ENCODE measurements at places on chromosomes 7 and 10.
A peak's percentile ranks its signal among the peaks of the same experiment; 100 is the strongest.

- DNase-seq = no peak
Measured at GRCh38 chr7:28547115-28547514, 134.8 kb downstream of the CREB5 start.

GRCh38 chr10:123160311-123160980 lies 6.2 kb downstream of the BUB3 start:
- DNase-seq = no peak

GRCh38 chr10:99232360-99232999 lies 3.2 kb downstream of the HPSE2 start:
- peak; percentile 63 for DNase-seq

DNA sequence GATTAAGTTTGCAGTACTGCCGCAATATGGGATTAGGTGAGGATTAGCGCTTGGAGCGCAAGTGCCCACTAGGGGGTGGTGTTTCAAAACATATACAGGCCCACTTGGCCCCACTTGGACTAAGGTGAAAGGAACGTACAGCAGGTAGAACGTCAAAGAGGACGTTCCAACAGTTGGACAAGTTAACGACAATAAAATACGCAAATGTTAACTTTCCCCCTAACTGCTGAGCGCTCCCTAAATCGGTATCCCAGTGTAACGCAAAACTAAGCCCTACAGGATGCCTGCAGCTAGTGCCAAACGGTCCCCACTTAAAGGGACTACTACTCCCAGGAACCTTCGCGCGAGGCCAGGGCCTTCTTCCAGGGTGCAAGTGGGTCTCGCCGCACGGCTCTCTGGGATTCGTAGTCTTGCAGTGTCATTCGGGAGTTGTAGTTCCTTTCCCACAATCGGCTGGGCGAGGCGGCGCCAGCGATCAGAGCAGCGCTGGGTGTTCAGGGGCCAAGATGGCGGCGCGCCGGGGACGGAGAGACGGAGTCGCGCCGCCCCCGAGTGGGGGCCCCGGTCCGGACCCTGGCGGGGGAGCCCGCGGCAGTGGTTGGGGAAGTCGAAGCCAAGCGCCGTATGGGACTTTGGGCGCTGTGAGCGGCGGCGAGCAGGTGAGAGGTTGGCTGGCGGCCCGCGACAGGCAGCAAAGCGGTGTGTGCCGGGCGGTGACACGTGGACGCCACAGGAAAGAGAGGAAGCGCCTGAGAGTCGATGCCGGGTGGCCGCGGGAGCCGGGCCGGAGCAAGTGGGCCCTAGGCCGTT lies at the start of gene PPRC1:
Gene PPRC1 (plus strand): TSS at position 478 of the 810 bp plus-strand sequence. CDS start 29 bp downstream, at position 507.
- DNase-seq = peak; percentile 99

DNA sequence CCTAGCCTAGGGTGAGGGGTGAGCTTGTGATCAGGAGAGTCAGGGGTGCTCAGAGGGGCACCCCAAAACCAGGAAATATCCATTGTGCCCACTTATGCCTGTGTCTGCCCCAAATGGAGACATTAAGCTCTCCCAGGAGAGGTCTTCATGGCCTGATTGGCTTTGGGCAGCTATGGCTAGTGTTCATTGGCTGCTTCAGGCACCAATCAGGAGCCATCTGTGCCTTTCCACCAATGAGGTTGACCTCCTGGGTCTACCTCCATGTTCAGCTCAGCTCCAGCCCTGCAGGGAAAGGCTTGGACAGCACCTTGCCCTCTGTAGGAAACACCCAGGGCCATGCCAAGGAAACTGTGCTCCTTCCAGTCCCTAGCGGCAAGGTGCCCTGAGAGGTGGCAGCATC lies 23.9 kb upstream of the HSPB1 start:
- DNase-seq = no peak

DNA sequence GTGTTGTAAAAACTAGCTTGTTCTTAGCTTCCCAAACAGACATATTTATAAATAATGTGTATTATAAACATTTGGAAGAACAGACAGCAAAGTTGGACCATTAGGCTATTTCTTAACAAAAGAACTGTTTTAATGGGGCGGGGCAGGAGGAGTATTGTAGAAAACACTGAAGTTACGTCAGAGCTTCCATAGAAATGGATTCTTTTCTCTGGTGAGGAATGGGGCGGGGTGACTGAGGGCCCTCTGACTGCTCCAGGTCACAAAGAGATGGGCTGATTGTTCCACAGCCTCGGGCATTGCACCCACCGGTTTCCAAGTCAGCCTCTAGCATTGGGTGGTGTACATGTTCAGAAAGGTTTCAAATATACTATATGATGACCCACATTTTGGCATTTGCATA lies 36.8 kb upstream of the ADAM12 start:
- no peak for DNase-seq

DNA sequence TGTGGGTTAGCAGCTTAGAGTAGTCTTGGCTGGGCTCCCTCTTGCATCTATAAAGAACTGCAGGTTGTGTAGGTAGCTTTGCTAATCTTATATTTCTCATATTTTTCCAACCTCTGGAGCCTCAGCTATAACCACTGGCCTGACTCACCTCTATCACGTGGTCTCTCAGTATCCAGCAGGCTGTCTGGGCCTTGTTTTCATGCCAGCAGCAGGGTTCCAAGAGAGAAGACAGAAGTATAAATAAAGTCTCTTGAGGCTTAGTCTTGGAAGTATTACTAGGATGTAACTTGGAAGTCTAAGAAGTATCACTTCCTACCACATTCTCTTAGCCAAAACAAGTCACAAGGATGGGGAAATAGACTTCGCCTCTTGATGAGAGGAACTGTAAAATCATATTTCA lies 73.3 kb downstream of the WIPF3 start:
- DNase-seq = no peak

GRCh38 chr10:12195603-12196506 lies at the start of the genes CDC123 and NUDT5:
CDC123 (plus strand) TSS chr10:12196188; CDS start chr10:12196246, 58 bp downstream.
NUDT5 (minus strand) TSS chr10:12195891; CDS start chr10:12186291, 9,600 bp downstream.
- peak; percentile 94 for DNase-seq

DNA sequence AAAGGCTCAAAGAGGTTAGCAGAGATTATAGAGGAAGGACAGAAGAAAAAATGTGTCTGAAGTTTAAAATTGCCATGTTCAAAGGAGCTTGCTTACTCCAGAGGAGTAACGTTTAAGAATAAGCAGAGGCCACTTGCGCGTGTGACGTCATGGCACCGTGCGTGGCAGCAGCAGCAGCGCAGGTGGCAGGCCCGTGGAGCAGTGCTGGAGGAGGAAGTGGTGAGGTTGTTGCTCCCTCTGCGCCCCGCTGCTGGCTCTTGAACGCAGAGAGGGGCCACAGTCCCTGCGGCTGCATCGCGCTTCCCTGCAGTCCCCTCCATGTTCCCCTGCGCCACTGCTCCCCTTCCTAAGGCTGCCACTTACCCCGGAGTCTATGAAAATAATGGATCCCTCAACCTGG lies 37.5 kb downstream of the GDI2 start:
- DNase-seq = no peak

DNA sequence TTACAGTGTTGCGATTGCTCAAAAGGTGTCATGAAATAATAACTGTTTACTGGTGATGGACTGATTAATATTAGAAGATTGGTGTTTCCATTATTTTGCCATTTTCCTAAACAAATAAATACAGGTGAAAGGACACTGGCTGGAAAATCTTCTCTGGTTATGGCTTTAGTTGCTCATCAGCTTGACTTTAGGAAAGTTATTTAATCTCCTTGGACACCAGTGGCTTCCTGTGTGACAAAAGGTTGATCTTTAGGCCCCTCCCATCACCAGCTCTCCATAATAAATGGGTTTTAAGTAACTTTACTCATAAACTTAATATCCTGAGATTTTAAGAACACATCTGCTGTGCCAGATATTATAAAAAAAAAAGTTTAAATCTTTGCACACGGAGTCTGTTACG lies 737 bp downstream of the CABCOCO1 start:
- no peak for DNase-seq

DNA sequence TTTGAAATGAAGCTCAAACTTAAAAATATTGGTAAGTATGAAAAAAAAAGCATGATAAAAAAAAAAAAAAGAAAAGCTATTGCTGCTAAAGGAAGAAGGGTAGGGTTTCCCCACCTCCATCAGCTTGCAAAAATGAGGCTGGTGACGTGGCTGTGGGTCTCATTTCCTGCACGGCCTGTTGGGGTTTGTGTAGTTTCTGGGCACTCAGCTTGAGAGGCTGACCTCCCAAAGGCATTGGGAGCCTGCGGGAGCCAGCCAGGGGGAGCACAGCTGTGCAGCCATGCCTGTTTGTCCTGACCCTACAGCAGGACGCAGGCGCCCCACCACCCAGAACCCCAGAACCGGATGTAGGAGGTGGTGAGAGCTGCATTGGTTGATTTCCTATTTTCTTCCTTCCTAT lies 48.8 kb upstream of the CARD11 start:
- no peak for DNase-seq

GRCh38 chr10:105468759-105469158 lies 827.7 kb downstream of the SORCS3 start:
- DNase-seq = no peak

DNA sequence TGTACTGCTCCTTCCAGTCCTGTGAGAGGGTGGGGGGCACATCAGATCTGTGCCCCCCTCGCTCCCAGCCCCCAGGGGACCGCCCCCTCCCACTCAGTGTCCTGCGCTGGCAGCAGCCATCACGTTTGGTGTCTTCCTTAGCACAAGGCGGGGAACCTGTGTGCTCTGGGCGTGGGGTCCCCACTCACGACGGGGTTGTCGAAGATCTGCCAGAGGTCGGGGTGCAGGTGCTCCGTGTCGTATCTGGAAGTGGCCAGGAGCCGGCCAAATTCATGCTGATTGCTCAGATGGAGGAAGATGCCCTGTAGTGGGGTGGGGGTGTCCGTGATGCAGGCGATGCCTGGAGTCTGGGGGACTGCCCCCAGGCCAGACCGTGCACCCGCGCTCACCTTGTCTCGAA lies 7.2 kb downstream of the PLOD3 start:
- no peak for DNase-seq

GRCh38 chr7:90520484-90520883 lies 51.0 kb downstream of the PTTG1IP2 start:
- no peak for DNase-seq

- DNase-seq = peak; percentile 60
Measured at GRCh38 chr10:33803248-33803647, 468.8 kb upstream of the NRP1 start.

- DNase-seq = no peak
Measured at GRCh38 chr10:133212853-133213494, 17.0 kb upstream of the UTF1 start.

DNA sequence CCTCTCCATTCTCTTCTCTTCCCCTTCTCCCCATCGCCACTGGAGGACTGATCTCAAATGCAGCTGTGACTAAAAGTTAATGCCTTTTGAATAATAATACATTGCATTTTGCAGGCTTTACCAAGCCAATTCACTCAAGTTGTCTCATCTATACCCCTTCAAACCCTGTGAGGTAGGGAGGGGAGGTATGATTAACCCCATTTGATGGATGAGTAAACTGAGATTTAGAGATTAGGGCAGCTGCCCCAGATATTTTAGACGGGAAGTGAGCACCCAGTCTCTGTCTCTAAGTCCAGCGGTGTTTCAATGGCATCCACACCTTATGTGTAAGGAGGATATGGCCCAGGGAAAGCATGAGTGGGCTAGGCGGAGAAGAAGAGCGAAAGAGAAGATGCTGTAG lies 1.1 kb downstream of the CPA5 start:
- no peak for DNase-seq

- DNase-seq = no peak
Measured at GRCh38 chr10:103605359-103606096, 112.0 kb downstream of the NEURL1 start.

- DNase-seq = no peak
Measured at GRCh38 chr7:91520645-91521044, 256.4 kb downstream of the FZD1 start.

GRCh38 chr10:112732277-112732921 lies 217.6 kb upstream of the TCF7L2 start:
- peak; percentile 71 for DNase-seq

- peak; percentile 98 for DNase-seq
Measured at GRCh38 chr7:35003679-35004303, 33.5 kb downstream of the DPY19L1 start.

GRCh38 chr7:391961-392524 lies 102.1 kb downstream of the FOXL3 start:
- DNase-seq = peak; percentile 40

GRCh38 chr7:85046534-85046933 lies 140.3 kb downstream of the SEMA3D start:
- no peak for DNase-seq

GRCh38 chr7:66258409-66258808 lies 53.3 kb downstream of the TPST1 start:
- DNase-seq = no peak

DNA sequence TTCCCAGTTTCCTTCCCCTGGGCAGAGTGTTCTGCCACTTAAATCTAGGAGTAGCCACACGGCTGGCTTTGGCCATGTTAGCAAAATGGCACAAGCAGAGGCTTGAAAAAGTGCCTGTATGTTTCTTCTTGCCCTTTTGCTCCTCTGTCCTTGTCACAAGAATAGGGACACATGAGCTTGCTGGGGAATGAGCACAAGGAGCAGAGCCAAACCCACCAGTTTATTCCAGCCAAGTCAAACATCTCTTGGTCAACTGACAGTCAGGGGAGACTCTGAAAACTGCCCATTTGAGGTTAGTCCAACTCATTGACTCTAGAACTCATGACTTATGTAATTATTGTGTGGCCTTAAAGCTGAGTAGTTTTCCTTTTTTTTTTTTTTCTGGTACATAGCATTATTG lies 739.7 kb upstream of the FZD8 start:
- DNase-seq = no peak

DNA sequence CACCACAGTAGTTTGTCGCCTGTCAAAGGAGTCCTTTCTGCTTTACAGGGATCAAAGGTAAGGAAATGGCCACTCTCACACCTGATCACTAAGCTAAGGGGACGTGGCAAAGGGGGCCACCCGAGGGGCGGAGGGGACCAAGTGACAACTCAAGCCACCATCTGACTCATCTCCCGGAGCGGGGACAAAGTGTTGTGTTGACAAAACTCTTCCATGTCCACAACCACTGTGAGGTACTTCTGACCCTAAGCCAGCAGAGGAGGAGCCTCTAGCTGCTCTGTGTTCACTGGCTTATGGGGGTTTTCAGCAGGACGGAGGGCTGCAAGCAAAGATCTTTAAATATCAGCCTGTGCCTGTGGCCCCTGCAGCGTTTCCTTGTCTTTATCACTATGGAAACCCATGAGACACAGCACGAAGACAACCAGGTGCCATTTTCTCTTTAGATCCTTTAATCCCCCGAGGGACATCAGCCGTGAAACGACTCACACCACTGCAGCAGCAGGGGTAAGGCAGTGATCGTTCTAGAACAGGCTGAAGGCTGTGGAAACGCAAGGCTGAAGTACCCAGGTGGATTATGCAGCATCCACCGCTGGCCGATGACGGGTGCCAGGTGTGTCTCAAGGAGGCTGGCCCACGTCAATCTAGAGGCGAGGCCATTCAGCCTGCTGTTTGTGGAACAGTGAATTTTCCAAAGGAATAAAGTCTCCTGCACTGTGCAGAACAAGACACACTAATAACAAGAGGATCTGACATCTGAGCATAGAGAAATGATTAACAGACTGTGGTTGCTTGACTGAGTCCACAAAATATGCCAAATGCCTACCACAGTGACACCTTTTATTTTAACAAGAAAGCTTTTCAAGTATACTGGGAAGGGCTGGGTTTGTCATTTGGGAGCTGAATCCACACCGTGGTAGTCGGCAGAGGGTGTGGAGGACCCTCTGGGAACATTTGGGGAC lies 26.6 kb upstream of the DDC start:
- no peak for DNase-seq
